NCI-H446 treated with DMSO at 0.1 percent for 48 hours (cell line): ENCODE measurements at places on chromosomes 7 and 10.

GRCh38 chr10:131746785-131747184 is 154.0 kb upstream of the PPP2R2D start:
- DNase-seq, result no peak

DNA sequence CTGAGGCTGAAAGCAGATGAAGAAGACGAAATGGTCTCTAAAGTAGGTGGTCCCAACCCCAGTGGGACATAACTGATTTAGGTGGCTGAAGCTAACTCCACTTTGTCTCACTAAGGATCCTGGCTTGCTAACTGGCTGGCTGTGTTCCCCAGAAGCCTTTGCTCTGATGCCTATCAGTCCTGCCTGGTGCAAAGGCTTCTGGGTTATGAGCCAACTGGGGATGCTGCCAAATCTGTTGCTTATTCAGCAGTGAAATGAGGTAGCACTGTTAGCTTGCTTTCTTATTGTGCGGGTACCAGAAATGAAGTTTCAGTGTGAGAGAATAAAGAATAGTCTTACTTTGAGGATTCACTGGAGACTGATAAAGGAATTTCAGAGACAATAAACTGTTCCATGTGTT is 18.1 kb downstream of the PRKG1 start:
- DNase-seq, result peak; percentile 22

DNA sequence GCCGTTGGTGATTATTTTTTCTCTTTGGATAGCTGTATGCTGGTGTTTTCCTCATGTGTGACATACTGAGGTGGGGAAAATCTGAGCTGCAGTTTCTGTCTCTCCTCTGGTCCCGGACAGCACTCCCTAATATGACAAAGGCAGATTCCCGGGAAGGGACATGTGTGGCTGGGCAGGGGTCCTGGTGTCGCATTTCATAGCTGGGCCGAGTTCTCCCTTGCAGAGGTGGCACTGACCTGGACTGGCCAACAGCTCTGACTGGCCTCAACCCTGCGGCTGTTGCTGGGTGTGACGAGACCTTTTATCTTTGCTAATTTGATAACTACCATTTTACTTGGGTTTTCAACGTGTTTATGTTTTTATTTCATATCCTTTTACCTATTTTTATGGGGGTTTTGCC is 248.6 kb upstream of the TCERG1L start:
- DNase-seq, result no peak

DNA sequence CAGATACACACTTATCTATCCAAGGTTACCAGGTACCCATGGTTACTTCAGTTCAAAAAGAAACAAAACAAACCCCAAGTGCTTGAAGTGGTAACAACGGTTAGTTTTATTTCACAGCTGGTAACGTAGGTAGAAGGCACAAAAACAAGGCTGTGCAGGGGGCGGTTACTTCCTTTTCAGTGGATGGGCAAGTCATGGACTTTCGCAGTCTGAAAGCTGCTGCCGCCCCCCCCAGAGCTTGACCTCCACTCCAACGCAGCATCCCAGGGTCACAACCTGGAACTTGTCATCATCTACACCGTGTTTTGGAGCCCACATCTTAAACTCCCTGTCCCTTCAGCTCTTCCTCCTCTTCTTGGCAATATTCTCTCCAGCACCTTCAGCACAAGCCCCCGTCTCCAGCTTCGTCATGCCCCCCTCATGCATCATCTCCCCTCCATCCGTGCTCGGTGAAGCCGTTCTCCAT is 181.2 kb upstream of the ITGB1 start:
- no peak for DNase-seq

GRCh38 chr7:22419488-22419887 is 62.5 kb upstream of the RAPGEF5 start:
- DNase-seq, result no peak

- DNase-seq, result peak; percentile 7
Measured at GRCh38 chr7:67625257-67625737, 628.7 kb downstream of the TYW1 start.

GRCh38 chr7:154424350-154424749 is 372.2 kb downstream of the DPP6 start:
- DNase-seq, result no peak

DNA sequence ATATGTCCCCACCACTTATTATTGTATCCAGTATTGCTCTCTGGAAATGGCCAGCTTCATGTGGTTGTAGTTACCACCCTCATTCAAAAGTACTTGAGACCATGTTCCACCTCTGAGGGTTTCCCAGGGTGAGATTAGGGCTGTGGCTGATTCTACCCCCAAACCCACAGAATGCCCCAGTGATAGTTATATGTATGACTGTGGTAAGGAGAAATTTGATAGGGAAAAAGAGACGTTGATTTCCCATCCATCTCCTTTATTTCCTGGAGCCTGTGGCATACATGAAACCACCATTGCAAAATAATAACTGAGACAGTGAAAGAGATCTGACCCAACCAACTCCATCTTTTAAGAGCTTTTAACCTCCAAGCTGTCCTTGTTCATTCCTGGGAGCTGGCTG is 25.2 kb downstream of the ARL5B start:
- DNase-seq, result no peak

GRCh38 chr10:132926777-132927650 is 15.4 kb downstream of the CFAP46 start:
- DNase-seq, result no peak
